ENCODE measurements at places on chromosomes 7 and 10.

DNA sequence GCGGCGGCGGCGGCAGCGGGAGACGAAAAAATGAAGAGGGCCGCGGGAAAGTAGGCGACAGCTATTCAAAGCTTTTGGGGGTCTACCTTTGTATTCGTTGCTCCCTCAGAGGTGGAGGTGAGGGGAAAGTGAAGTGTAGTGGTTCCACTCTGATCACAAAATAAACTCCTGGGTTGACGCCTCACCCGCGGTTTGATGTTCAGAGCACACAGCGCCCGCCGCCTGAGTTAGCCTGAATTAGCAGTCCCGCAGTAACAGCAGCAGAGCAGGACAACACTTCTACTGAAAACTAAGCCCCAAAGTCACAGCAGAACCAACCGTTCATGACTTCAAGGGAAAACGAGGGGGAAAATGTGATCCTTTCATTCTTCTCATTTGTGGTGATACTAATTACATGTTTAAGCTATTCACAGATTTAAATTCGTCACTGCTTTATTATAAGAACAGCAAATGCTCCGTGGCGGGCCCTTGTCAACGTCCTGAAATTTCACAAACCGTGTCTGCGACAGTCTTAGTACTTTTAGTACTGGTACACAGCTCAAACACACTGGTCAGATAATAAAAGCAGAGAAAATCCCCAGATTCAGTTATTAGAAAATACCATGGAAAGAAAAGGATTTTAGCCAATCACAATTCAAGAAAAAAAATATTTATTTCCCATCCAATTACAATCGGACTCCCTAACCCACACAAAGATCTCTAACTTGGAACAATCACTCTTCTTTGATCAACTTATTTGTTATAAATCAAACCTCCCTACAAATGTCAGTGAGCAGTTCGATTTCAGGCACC lies 563 bp upstream of the JMJD1C start:
- DNase-seq, result no peak

GRCh38 chr7:4307316-4308204 lies 374.5 kb upstream of the FOXK1 start:
- DNase-seq, result no peak

DNA sequence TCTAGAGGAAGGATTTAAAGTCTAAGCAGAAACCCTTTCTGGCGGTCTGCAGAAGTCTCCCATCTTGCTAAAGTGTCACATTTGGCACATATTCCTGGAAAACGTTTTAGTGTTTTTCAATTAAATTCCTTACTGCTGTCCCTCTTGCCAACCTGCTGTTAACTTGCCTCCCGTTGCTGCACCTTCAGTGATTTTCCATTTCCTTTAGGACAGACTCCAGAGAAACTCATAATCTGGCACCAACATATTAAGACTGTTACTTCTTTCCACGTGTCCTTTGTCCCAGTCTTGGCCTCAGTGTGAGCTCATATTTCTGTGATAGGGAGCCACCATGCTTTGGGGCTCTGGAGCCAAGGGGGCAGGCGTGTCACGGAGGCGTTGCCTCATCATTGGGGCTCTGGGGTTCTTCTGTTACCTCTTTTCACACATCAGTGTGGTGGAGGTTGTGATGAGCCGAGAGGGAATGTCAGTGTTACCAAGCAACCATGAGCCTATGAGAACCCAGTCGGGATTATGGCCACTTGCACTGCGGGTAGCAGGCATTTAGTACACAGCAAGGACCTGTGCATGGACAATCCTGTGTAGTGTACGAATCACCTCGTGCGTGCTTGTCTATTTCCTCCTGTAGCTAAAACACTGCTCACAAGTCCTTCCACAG lies 26.0 kb upstream of the ZNF32 start:
- DNase-seq, result no peak

- peak; percentile 8 for DNase-seq
Observed at GRCh38 chr7:152050547-152050971, 25.1 kb downstream of the GALNT11 start.

DNA sequence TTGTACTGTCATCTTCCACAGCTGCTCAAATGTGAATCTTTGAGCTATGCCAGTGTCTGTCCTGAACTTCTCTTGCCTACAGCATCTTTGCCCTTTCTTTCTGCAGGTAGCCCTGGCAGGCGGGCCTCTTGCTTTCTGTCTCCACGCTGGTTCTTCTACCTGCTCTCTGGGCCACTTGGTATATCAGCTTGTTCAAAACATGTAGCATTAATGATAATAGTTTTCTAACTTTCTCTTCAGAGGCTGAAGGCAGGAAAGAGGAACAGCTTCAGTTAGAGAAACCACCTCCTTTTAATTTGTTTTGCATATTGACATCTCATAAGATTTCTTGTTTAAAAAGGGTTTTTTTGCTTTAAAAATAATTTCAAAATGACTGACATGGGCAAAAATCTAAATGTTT lies 923 bp upstream of the FGL2 start:
- DNase-seq, result no peak

DNA sequence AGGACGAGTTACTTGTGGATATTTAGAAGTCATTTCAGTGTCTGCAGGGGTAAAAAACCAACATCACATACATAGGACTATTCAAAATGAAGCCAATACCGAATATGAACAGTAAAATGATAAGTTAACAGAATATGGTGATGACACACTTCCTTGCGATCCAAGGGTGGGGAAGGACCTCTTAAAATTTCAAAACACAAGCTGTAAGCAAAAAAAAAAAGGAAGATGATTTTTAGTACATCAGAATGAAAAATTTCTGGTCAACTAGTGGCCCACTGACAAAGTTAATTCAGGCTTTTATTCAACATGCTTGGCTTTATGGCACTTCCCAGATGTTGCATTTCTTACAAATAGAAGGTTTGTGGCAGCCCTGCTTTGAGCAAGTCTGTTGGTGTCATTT lies 19.0 kb upstream of the GALNTL5 start:
- no peak for DNase-seq

DNA sequence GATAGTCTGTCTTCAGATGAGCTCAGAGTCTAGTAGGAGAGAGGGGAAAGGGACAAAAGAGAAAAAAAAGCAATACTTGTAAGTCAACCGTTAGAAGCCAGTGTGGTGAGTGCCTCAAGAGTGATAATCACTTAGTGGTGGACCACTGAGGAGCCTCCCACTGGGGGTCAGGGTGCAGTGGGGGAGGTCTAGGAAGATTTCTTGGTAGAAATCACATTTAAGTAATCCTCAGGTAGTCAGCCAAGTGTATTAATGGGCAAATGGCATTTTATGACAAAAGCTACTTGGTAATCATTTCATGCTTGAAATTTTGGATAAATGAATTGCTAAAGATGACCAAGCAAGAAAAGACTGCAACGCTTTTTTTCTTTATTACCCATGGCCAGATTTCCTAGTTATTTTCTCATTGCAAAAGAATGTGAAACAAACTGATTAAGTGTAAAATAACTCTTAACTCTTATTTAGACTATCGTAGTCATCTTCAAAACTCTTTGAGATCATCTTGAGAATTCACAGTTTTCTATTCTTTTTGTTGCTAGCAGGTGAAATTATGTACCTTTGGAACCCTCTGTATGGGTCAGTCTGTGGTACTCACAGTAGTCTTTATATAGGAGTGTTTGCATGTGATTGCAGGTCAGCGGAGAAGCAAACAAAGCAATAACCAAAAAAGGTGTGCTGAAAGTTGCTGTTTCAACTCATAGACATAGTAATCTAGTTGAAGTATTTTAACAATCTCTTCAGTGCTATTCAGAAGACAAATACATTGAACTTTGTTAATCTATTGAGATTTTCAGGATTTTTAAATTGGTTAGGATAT lies 63.9 kb downstream of the PPP1R9A start:
- DNase-seq, result peak; percentile 32

- no peak for DNase-seq
Observed at GRCh38 chr10:5002013-5002727, 1.5 kb downstream of the AKR1C2 start.

- peak; percentile 24 for DNase-seq
Observed at GRCh38 chr10:112634096-112634830, 187.2 kb downstream of the VTI1A start.

DNA sequence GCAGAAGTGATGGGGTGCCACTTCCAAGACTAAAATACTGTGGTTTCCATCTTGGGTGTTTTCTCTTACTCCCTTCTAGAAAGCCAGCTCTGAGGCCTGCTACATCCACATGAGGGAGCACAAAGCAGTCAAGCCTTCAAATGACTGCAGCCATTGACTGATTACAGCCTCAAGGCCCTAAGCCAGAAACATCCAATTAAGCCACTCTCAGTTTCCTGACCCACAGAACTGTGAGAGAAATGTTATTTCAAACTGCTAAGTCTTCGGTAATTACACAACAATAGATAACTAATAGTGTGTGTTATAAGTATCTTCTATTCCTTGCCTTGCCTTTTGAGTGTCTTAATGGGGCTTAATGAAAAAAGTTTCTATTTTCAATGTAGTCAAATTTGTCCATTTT lies 24.8 kb downstream of the BRAF start:
- DNase-seq, result no peak

DNA sequence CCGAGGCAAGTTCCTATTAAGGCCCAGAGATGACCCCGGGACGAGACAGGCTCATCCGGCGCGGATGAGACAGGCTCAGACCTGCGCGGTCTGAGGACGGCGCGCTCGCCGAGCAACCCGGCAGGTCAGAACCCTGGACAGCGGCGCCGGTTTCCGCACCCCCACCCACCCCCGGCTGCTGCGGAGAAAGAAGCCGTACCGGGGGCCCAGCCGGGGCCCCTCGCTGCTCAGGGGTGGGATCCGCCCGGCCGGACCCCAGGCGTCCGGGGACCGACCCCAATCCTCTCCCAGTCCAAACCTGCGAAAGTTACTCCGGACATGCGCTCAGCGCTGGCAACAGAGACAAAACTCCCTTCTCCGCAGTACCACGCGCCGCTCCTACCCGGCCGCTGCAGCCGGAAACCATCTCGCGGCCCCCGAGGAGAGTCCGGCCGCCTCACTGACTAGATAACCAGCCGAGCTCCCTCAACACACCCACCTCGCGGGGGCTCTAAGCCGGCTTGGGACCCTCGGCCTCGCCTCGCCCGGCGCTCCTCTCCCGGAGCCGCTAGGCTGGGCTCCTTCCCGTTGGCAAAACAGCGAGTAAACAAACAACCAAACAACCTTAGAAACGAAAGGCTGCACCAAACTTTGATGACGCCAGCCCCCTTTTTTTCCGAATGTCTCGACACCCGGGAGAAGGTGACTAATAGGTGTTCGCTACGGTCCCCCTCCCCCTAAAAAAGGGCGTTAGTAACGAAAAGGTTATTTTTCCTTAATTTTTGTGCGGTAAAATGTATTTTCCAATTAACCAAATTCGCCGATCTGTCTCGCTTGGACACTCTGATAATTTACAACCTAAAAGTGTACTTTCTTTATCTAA lies 2.3 kb upstream of the DRGX start:
- no peak for DNase-seq
